ENCODE measurements at places on chromosomes 6 and 20.

DNA sequence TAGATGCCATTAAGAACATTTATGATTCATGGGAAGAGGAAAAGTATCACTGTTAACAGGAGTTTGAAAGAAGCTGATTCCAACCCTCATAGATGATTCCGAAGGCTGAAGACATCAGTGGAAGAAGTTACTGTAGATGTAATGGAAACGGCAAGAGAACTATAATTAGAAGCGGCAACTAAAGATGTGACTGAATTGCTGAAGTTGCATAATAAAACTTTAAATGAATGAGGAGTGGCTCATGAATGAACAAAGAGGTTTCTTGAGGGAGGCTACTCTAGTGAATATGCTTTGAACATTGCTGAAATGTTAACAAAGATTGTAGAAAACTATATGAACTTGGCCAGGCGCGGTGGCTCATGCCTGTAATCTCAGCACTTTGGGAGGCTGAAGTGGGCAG, 84.1 kb downstream of the PHIP start:
- H3K27me3 ChIP-seq: no peaks in the 10 kb centered on the region
- H3K4me3 ChIP-seq: no peak overlapping the region
- no peaks in the 10 kb centered on the region for H3K4me1 ChIP-seq

DNA sequence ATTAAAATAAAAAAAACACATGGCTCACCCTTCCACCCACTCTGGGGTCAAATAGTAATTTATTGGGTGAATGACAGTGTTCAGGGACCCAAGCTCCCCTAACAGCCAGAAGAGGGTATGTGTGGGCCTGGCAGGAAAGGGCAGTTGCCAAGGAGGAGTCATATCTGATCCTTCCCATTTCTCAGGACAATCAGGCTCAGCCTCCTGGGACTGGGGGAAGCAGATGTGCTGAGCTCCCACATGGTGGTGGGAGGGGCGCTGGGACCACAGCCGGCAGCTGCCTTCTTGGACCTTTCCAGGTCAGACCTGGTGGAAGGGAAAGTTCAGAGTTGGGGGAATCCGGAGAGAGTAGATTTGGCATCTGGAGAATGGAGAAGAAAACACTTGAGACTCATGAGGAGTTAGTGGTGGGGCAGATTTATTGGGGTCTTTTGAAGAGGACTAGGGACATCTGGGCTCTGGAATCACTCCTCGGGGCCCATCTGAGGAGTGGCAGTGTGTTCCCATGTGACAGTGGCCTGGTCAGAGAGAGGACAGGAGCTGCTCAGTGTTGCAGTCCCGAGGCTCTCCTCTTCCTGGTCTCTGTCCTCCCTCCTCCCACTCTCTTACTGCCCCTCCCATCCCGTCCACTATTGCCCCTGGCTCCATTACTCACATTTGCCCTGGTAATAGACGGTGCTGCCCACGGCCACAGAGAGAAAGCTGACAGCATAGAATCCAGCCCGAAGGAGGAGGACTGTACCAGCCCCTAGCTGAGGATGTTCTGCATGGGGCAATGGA, 3.0 kb downstream of the LST1 start:
- no peak for DNase-seq

DNA sequence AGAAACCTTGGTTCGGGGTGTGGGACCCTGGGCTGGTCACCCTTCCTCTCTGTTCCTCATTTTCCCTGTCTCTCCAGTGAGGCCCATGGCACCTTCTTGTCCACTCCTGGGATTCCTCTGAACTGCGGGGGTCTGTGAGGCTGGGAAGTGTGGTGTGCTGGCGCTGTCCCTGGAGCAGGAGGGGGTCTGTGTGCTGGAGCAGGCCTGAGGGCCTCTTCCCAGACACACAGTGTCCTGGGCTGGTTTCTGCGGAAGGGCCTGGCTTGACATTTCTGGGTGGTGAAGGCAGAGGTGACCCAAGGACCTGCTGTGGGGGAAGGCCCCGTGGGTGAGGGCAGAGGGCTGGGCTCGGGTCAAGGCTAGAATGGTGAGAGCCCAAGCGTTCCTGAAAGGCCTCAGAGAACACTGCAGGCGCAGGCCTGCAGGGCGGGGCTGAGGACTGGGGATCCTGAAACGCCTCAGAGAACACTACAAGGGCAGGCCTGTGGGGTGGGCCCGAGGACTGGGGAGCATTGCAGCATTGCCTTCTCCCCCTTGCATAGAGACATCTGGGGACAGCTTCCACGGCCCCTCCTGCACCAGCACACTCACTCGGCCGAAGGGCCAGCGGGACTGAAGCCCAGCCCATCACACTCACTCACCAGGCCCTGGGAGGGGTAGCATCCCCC, 10.6 kb upstream of the BAK1 start:
- H3K4me1 ChIP-seq: peaks cover 37% of the 10 kb centered on the region
- no peaks in the 10 kb centered on the region for H3K27me3 ChIP-seq
- H3K27ac ChIP-seq: peak overlapping the region; percentile 71
- DNase-seq: no peak
- H3K4me3 ChIP-seq: no peak overlapping the region

- H3K27ac ChIP-seq: no peak overlapping the region
- no peak overlapping the region for H3K4me3 ChIP-seq
- peaks cover 7% of the 10 kb centered on the region for H3K36me3 ChIP-seq
- DNase-seq: no peak
- H3K27me3 ChIP-seq: no peaks in the 10 kb centered on the region
- H3K4me1 ChIP-seq: peaks cover 3% of the 10 kb centered on the region
These were observed 95.7 kb downstream of the PRDM1 start for GRCh38 chr6:106181664-106182418.

- no peaks in the 10 kb centered on the region for H3K4me1 ChIP-seq
- no peak for DNase-seq
- H3K36me3 ChIP-seq: no peaks in the 10 kb centered on the region
- H3K27me3 ChIP-seq: no peaks in the 10 kb centered on the region
- H3K4me3 ChIP-seq: no peak overlapping the region
These were observed 160.8 kb upstream of the PHACTR1 start for GRCh38 chr6:12555781-12556180.

- no peak overlapping the region for H3K4me3 ChIP-seq
- H3K27me3 ChIP-seq: no peaks in the 10 kb centered on the region
- no peak overlapping the region for H3K27ac ChIP-seq
- peaks cover 3% of the 10 kb centered on the region for H3K4me1 ChIP-seq
- no peaks in the 10 kb centered on the region for H3K36me3 ChIP-seq
These were observed 7.4 kb downstream of the TINAG start for GRCh38 chr6:54315656-54316055.

GRCh38 chr6:21909321-21909720, 315.8 kb downstream of the SOX4 start:
- no peaks in the 10 kb centered on the region for H3K27me3 ChIP-seq
- H3K4me1 ChIP-seq: no peaks in the 10 kb centered on the region
- DNase-seq: no peak
- no peak overlapping the region for H3K27ac ChIP-seq

DNA sequence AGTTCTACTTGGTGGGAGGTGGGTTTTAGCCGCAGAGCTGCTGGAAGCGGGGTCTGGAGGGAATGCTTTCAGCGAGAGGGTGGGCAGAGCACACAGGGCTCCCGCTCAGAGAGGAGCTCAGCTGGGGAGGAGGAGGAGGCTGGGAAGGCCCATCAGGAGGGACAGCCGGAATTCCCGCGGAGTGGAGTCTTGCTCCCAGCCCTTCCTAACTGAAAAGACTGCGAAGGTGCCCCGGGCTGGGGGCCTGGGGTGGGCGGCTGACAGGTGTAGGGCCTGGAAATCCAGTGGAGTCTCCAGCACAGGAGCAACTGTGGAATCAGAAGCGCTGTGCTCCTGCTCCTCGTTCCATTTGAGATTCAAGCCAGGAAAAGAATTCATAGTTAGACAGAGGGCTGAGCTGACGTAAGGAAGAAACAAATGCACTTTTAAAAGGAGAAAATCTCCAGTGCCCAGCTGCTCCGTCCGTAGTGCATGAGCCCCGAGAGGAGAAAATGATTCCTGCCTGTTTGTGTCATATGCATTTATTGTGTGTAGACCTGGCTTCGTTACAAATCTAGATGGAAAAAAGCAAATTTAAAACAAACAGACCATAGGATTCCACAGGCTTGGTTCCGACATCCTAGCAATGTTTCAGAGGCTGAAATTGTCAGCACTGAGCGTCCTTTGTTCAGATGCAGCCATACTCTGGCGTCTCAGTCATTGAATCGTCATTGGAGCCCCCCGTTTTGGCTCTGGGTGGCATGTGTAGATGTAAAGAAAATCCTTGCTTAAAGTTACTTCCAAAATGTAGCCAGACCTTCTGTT, 197.7 kb downstream of the SMOC2 start:
- no peak overlapping the region for H3K27ac ChIP-seq
- H3K27me3 ChIP-seq: no peaks in the 10 kb centered on the region
- H3K36me3 ChIP-seq: no peaks in the 10 kb centered on the region
- no peak for DNase-seq

- H3K27me3 ChIP-seq: no peaks in the 10 kb centered on the region
- peaks cover 15% of the 10 kb centered on the region for H3K36me3 ChIP-seq
- peak overlapping the region; percentile 65 for H3K4me3 ChIP-seq
- DNase-seq: no peak
- H3K27ac ChIP-seq: peak overlapping the region; percentile 87
These were observed 978 bp downstream of the HLA-A start for GRCh38 chr6:29943053-29943966.

DNA sequence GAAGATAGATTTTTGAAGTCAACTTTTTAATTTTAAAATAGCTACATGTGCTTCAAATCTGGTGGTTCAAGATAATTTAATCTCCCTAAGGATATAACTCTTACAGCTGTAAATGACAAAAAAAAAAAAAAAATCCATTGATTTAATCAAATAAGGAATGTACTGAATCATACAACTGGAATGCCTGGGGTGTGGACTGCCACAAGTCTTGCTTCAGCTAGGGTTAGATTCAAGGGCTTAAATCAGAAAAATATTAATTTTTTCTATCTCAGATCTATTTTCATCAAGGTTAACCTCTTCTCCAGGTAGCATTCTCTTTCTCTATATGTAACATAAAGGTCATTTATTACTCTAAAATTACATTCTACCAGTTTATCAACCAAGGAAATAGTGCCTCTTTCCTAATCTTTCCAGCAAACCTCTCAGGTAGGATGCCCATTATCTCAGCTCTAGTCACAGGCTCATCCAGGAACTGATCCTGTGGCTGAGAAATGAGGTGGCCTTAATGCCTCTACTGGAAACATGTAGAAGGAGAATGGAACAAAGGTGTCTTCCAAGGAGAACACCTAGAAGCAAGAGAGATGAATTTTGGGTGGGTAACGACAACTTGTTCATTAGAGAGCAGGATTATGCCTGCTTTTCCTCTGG, 466.9 kb downstream of the CBLN4 start:
- no peaks in the 10 kb centered on the region for H3K36me3 ChIP-seq
- no peak overlapping the region for H3K27ac ChIP-seq
- peaks cover 3% of the 10 kb centered on the region for H3K4me1 ChIP-seq
- no peak overlapping the region for H3K4me3 ChIP-seq
- no peaks in the 10 kb centered on the region for H3K27me3 ChIP-seq

DNA sequence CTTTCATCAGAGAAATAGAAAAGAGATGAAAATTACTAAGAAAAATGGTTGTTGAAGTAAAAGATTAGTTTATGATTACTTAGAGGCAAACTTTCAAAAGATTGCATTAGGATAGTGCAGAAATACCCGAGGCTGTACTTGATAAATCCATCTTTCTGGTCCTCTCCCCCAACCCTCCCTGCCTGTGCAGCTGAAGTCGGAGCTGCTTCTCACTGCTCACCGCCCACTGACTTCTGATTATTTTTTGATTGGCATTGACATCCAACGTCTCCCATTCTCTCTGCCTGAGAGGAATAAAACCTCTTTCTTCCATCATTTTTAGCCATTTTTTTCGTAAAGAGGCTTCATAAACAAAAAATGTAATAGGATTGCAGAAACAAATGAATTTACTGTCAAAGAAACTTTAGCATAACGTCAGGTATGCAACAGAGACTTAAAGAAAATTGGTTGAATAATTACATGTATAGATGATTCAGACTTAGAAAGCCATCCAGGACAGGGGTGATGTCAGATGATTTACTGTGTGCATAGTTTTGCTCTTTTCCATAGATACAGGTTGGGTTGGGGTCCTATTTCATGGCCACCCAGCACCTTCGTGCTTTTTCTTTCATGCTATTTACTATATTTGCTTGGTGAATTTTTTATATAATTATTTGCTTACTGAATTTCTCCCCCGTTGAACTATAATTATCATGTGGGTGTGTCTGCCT, 53.6 kb upstream of the EDN3 start:
- peaks cover 28% of the 10 kb centered on the region for H3K27me3 ChIP-seq
- no peak overlapping the region for H3K4me3 ChIP-seq
- DNase-seq: no peak
- H3K4me1 ChIP-seq: no peaks in the 10 kb centered on the region
- H3K27ac ChIP-seq: no peak overlapping the region

- no peak overlapping the region for H3K4me3 ChIP-seq
- no peak overlapping the region for H3K27ac ChIP-seq
- H3K36me3 ChIP-seq: no peaks in the 10 kb centered on the region
These were observed 118.6 kb downstream of the PLCB1 start for GRCh38 chr20:8250539-8251200.

GRCh38 chr6:39361657-39362486, 39.4 kb upstream of the KCNK16 start:
- H3K36me3 ChIP-seq: no peaks in the 10 kb centered on the region
- H3K27me3 ChIP-seq: no peaks in the 10 kb centered on the region
- no peak overlapping the region for H3K27ac ChIP-seq
- DNase-seq: peak; percentile 71
- peaks cover 7% of the 10 kb centered on the region for H3K4me1 ChIP-seq

Data from suprapubic skin (tissue), 4 donors.